ENCODE measurements at places on chromosomes 11 and 22.

- DNase-seq, result peak; percentile 60
Observed at GRCh38 chr22:19179497-19180048, 1.0 kb upstream of the SLC25A1 start.

DNA sequence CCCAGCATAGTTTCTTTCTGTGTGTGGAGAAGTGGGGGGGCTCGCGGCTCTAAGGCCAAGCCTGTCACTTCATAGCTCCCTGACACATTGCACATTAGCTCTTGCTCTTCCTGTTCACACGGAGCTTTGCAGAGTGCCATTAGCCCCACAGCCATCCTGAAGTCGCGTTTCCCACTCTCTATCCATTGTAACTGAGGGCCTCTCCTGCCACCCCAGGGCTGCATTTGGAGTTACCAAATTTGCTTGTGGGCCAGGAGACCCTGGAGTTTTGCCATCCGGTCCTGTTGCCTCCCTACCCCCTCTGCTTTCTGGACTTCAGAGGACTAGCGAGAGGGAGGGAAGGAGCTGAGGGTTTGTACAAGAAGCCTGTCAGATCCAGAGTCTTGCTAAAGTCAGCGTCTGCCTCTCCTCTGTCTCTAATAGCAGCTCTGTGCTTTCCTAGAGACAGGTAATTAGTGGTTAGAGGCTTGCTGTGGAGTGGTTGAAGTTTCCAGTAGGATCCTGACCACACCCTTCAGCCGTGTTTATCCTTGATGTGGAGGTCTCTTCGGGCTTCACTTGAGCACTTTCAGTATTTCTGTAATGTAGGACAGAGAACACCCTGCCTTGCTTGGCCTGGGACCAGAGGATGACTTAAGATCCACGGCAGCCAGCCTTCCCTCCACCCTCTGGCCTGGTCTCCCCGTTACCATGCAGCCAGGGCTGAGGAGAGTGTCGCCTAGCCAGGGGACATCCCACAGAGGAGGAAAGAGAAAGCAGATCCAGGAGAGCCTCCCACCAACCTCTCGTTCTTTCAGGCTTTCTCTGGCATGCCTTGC, 14.1 kb downstream of the DCPS start:
- no peak for DNase-seq

DNA sequence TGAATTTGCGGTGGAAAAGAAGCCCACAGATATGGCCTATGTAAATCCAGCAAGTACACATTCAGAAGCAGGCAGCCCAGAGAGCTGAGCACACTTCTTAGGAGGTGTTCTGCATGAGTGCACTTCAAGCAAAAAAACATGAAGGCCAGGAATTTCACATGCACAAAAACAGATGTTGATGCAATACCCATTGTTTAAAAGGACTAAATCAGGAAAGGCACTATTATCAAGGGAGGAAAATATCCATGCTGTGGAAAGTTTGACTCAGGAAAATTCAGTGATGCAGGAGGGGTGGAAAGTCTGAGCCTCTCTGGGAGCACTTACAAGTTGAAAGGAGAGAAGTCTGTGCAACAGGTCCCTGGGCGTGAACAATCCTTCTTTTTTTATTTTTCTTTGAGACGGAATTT, 15.8 kb upstream of the CARS1 start:
- peak; percentile 54 for DNase-seq

DNA sequence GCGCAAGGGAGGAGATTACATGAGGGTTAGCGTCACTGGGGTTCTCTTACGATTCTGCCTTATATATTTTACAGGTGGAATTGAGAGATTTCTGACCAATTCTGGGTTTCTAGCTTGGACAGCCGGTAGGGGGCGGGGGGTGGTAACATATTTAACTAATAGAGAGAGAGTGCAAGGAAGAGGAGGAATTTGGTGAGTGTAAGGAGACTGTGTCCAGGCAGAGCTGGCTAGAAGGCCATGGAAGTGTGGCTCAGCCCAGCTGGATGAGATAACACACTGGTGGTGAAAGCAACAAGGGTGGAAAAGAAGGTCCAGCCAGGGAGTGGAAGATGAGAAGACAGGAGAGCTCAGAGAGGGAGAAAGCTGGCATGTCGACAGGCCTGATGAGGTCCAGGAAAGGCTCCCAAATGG, 56.5 kb downstream of the ST3GAL4 start:
- no peak for DNase-seq

DNA sequence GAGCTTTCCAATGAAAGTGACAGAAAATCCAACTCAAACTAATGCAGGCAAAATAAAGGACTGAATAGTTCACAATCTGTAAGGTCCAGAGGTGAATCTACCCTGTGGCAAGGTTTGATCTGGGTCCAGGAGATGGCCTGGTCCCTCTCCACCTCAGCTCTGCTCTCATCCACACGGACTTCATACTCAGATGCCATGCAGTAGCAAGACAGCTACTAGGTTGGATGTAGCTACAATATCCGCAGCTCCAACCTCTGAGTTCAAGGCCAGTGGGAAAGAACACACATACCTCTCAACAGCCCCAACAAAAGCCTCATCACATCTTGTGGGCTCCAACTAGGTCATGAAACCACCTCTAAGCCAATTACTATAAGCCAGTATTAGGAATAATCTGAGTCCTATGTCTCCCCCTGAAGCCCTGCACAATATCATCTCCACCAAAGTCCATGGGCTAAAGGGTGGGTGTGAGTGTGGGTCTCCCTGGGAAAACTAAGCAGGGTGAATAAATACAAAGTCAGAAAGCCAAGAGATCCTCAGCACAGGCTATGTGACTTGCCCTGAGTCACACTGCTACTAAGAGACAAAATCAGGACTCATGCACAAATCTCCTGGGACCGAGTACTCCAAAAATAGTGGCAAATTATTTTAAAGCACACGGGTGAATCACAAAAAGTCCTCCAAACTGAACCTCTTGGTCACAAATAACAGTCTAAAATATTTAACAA, 78.8 kb downstream of the LARGE1 start:
- DNase-seq, result no peak

- DNase-seq, result no peak
Observed at GRCh38 chr11:61198948-61199523, 4.3 kb upstream of the PGA3 start.

DNA sequence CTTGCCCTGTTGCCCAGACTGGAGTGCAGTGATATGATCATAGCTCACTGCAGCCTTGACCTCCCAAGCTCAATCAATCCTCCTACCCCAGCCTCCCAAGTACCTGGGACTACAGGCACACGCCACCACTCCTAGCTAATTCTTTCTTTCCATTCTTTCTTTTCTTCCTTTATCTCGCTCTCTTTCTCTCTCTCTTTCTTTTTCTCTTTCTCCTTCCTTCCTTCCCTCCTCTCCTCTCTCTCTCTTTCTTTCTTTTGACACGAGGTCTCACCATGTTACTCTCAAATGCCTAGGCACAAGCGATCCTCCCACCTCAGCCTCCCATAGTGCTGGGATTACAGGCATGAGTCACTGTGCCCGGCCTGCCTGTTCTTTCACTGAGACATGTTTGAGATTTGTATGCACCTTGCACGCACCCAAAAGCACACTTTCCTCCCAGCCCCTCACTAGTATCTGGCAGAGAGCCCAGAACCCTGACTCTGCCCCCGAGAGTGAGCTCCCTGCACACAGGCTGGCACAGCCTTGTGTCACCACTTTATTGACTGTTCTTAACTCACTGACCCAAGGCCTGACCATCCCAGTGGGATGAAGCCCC, 56.8 kb downstream of the CD6 start:
- DNase-seq, result no peak

DNA sequence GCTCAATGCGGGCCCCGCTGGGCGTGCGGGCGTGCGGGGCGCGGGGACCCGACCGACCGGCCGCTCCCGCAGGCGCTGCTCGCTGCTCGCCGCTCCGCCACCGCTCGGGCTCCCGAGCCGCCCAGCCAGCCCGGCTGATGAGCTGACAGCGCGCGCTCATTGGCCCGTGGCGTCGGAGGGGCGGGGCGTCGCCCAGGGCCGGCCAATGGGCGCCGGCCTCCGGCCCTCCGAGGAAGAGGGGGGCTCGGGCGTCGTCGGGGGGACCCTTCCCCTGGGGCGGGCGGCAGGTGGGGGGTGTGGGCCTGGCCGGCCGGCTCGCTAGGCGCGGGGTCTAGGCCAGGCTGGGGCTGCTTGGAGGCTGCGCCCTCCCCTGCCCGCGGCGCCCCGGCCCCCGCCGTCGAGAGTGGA, at the start of gene SCUBE1:
TSS of gene SCUBE1 (minus strand) at position 111 of the 408 bp plus-strand sequence. CDS start 111 bp downstream, outside the sequence.
- DNase-seq, result no peak

GRCh38 chr11:10982704-10983510, 125.1 kb upstream of the ZBED5 start:
- DNase-seq, result no peak

Data from non-pigmented ciliary epithelial cell (primary cell).